ENCODE measurements at places on chromosomes 5 and 9.

DNA sequence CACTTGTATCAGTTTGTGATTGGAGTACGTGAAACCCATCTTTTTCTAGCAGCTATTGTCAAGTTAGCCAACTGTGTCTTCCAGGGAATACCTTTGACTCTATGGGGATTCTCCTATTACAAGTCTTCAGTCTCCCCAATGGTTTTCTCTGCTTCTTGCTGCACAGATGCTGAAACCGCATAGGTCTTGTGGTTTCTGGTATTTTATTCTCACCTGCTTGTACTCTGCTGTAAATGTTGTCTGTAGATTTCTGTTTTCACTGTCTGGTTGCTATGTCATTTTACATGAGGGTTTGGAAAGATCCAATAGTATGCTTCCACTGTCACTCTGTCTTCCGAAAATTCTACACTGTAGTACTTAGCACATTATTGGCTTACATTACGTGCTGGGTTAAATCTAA lies 1196.9 kb upstream of the C9orf72 start:
- no peaks in the 10 kb centered on the region for H3K4me1 ChIP-seq
- no peaks in the 10 kb centered on the region for H3K27me3 ChIP-seq
- H3K4me3 ChIP-seq: no peak overlapping the region
- no peaks in the 10 kb centered on the region for H3K36me3 ChIP-seq
- no peak overlapping the region for H3K27ac ChIP-seq

GRCh38 chr5:127804886-127805426 lies 101.8 kb downstream of the CCDC192 start:
- no peaks in the 10 kb centered on the region for H3K4me1 ChIP-seq
- DNase-seq: no peak
- H3K36me3 ChIP-seq: no peaks in the 10 kb centered on the region
- H3K4me3 ChIP-seq: no peak overlapping the region
- H3K27me3 ChIP-seq: peaks cover 9% of the 10 kb centered on the region
- H3K27ac ChIP-seq: no peak overlapping the region

GRCh38 chr5:73028991-73029595 lies 73.3 kb downstream of the FCHO2 start:
- peaks cover 10% of the 10 kb centered on the region for H3K36me3 ChIP-seq
- no peak overlapping the region for H3K27ac ChIP-seq
- H3K4me3 ChIP-seq: no peak overlapping the region
- no peaks in the 10 kb centered on the region for H3K27me3 ChIP-seq
- H3K4me1 ChIP-seq: no peaks in the 10 kb centered on the region

GRCh38 chr5:133902511-133903118 lies 65.8 kb downstream of the C5orf15 start:
- H3K36me3 ChIP-seq: no peaks in the 10 kb centered on the region
- peaks cover 12% of the 10 kb centered on the region for H3K4me1 ChIP-seq
- no peak overlapping the region for H3K4me3 ChIP-seq
- DNase-seq: no peak
- no peak overlapping the region for H3K27ac ChIP-seq

GRCh38 chr5:38922199-38922598 lies 76.4 kb downstream of the OSMR start:
- peak; percentile 21 for DNase-seq
- peaks cover 8% of the 10 kb centered on the region for H3K27me3 ChIP-seq
- H3K27ac ChIP-seq: no peak overlapping the region
- H3K4me1 ChIP-seq: no peaks in the 10 kb centered on the region

DNA sequence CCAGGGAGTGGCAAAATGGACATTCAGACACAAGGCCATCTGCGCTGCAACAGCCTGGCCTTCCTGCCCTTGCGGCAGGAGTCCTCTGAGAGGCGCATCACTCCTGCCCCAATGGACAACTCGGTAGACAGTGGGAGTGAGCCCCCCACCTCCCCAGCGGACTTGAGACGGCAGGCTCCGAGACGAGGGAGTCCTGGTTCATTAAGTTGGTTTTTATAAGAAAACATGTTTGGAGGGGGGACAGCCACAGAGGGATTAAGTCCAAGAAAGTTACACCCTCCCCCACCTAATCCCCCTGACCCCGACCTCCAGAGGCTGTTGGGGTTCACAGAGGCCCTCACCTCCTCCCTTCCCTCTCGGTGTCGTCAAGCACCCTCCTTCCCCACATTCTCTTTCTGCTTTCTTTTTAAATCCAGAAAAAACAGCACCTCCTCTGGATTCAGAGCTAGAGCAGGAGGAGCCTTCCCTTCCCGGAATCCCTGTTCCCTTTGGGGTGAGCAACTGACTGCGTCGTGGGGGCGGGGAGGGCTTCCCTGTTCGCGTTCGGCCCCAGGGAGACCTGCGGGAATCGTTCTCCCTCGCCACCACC lies 1.8 kb upstream of the EGR1 start:
- H3K4me3 ChIP-seq: peak overlapping the region; percentile 92
- no peaks in the 10 kb centered on the region for H3K27me3 ChIP-seq
- peaks cover 36% of the 10 kb centered on the region for H3K4me1 ChIP-seq
- peak overlapping the region; percentile 94 for H3K27ac ChIP-seq

- peaks cover 4% of the 10 kb centered on the region for H3K36me3 ChIP-seq
- no peak overlapping the region for H3K27ac ChIP-seq
- peaks cover 26% of the 10 kb centered on the region for H3K27me3 ChIP-seq
- DNase-seq: no peak
- H3K4me1 ChIP-seq: peaks cover 10% of the 10 kb centered on the region
Observed at GRCh38 chr9:36818965-36819870, 214.8 kb downstream of the PAX5 start.

- H3K36me3 ChIP-seq: no peaks in the 10 kb centered on the region
- no peaks in the 10 kb centered on the region for H3K27me3 ChIP-seq
- no peak for DNase-seq
- no peaks in the 10 kb centered on the region for H3K4me1 ChIP-seq
Observed at GRCh38 chr5:156178117-156178516, 148.8 kb upstream of the SGCD start.

GRCh38 chr5:23208959-23209431 lies 298.4 kb upstream of the PRDM9 start:
- H3K4me3 ChIP-seq: no peak overlapping the region
- no peak overlapping the region for H3K27ac ChIP-seq
- peak; percentile 5 for DNase-seq
- no peaks in the 10 kb centered on the region for H3K36me3 ChIP-seq

GRCh38 chr5:35884191-35884769 lies 27.6 kb downstream of the IL7R start:
- H3K27ac ChIP-seq: no peak overlapping the region
- DNase-seq: no peak
- H3K4me3 ChIP-seq: no peak overlapping the region
- H3K36me3 ChIP-seq: no peaks in the 10 kb centered on the region

DNA sequence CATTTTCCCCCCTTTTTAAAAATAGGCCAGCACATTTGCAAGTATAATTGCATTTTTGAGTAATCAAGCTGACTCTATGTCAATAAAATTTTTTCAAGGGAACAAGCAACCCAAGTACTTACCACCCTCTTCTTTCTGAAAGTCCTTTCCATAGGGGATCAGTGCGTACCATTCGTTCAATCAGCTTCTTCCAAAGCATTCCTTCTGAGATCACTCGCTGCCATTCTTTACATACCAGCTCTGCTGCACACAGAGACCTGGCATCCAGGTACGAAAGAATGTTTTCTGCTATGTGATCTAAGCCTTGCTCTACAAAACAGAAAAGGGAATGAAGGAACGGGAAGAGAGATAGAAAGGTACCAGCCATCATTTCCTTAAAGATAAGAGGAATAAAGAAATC lies 106.6 kb downstream of the FBXW11 start:
- peaks cover 11% of the 10 kb centered on the region for H3K36me3 ChIP-seq
- H3K27me3 ChIP-seq: no peaks in the 10 kb centered on the region
- peaks cover 7% of the 10 kb centered on the region for H3K4me1 ChIP-seq
- no peak overlapping the region for H3K4me3 ChIP-seq
- no peak for DNase-seq

GRCh38 chr5:39995990-39996389 lies 571.2 kb upstream of the DAB2 start:
- no peak overlapping the region for H3K4me3 ChIP-seq
- peaks cover 2% of the 10 kb centered on the region for H3K27me3 ChIP-seq
- no peak overlapping the region for H3K27ac ChIP-seq
- H3K36me3 ChIP-seq: no peaks in the 10 kb centered on the region
- DNase-seq: no peak
- no peaks in the 10 kb centered on the region for H3K4me1 ChIP-seq

GRCh38 chr5:98102936-98103335 lies 670.5 kb upstream of the RGMB start:
- no peak for DNase-seq
- no peak overlapping the region for H3K4me3 ChIP-seq
- no peaks in the 10 kb centered on the region for H3K36me3 ChIP-seq
- no peak overlapping the region for H3K27ac ChIP-seq
- peaks cover 1% of the 10 kb centered on the region for H3K27me3 ChIP-seq
- H3K4me1 ChIP-seq: no peaks in the 10 kb centered on the region

DNA sequence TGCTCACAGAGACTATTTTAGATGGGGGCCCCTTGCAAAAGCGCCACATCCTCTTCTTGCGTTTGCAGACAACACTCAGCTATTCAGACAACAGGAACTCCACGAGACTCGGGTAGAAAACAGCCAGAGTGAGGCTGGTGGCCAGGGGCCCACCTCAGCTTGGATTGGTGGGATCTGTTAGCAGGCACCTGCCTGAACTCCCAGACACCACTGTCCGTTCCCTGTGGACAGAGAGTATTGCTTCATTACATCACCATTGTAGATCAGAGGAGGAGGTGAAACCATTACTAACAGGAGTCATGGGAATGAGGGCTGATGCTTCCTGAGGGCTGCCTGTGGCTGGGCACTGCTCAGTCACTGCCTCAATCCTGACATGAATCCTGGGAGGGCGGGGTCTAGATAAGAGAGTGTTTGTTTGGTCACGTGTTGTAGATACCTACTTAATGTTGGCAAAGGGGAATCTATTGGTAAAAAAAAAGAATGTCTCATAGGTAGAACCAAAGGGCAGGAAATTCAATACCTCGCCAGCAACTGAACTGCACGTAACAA lies 4.4 kb upstream of the RAPGEF1 start:
- peak overlapping the region; percentile 79 for H3K27ac ChIP-seq
- no peak overlapping the region for H3K4me3 ChIP-seq
- no peaks in the 10 kb centered on the region for H3K27me3 ChIP-seq
- H3K4me1 ChIP-seq: peaks cover 15% of the 10 kb centered on the region

DNA sequence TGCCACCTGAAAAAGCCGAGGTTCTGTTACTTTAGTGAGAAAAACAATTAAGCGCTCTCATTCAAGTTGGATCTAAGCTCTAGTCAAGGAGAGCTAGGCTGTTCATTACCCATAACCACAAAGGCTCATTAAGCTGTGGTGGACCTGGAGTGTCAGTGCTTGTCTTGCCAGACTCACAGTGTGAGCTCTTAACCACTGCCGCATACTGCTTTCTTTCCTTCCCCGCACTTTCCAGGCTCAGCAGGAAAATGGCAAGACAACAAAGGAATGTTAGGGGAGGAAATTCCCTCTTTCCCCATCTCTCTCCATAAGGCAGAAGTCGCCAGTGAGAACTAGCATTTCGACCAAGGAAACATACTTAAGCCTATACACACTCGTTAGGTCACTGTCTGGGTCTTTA lies 467.3 kb downstream of the ENC1 start:
- no peak overlapping the region for H3K27ac ChIP-seq
- DNase-seq: no peak
- H3K4me3 ChIP-seq: no peak overlapping the region
- peaks cover 8% of the 10 kb centered on the region for H3K27me3 ChIP-seq
- H3K36me3 ChIP-seq: no peaks in the 10 kb centered on the region

GRCh38 chr5:154397652-154398406 lies 48.0 kb upstream of the SAP30L start:
- H3K27me3 ChIP-seq: no peaks in the 10 kb centered on the region
- DNase-seq: no peak
- H3K27ac ChIP-seq: no peak overlapping the region
- H3K36me3 ChIP-seq: peaks cover 20% of the 10 kb centered on the region

DNA sequence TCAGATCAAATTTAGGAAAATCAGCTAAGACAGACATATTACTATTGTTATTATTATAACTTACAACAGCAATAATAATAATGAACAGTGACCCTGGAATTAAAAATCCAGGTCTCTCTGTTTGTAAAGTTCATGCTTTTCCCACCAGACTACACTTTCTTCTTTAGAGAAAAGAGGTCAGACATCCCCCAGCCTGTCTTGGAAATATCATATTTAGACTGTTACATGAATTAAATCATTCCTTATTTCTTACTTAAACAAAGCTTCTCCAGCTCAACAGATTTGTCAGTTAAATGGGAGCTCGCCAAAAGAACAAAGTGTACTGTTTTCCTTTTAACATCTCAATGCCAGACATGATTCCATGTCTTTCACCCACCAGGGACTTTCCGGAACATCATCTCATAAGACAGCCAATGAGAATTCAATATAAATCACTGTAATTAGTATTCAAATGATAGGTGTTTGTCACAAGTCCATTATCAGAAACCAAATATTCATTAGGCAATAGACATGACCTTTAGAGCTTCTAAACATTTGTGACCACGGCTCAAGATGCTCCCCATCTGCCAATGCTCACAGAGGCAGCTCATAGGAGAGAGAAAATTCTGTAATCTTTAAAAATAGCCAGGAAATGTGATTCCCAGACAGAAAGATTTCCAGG lies 351.9 kb downstream of the ENC1 start:
- H3K4me3 ChIP-seq: no peak overlapping the region
- no peak overlapping the region for H3K27ac ChIP-seq
- no peaks in the 10 kb centered on the region for H3K36me3 ChIP-seq
- no peaks in the 10 kb centered on the region for H3K4me1 ChIP-seq
- H3K27me3 ChIP-seq: peaks cover 8% of the 10 kb centered on the region

DNA sequence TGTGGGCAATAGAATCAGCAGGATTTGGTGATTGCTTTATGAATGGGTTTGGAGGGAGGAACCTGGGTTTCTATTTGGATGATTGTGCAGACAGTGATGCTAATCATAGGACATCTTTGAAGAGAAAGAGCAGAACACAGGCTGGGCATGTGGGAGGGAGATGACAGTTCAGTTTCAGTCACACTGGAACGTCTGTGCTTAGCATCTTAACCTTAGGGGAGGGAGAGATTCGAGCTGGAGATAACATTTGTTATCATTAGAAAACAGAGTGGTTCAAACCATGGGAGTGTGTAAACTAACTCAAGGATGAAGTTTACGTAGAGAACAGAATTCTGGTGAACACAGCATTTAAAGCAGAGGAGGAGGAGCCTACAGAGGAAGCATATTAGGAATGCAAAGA lies 138.6 kb upstream of the PPP2R2B start:
- no peak overlapping the region for H3K27ac ChIP-seq
- H3K27me3 ChIP-seq: no peaks in the 10 kb centered on the region
- no peak for DNase-seq
- no peaks in the 10 kb centered on the region for H3K4me1 ChIP-seq
- H3K36me3 ChIP-seq: no peaks in the 10 kb centered on the region

Data from memory B cell (primary cell).